ENCODE measurements at places on chromosomes 7 and 10.

DNA sequence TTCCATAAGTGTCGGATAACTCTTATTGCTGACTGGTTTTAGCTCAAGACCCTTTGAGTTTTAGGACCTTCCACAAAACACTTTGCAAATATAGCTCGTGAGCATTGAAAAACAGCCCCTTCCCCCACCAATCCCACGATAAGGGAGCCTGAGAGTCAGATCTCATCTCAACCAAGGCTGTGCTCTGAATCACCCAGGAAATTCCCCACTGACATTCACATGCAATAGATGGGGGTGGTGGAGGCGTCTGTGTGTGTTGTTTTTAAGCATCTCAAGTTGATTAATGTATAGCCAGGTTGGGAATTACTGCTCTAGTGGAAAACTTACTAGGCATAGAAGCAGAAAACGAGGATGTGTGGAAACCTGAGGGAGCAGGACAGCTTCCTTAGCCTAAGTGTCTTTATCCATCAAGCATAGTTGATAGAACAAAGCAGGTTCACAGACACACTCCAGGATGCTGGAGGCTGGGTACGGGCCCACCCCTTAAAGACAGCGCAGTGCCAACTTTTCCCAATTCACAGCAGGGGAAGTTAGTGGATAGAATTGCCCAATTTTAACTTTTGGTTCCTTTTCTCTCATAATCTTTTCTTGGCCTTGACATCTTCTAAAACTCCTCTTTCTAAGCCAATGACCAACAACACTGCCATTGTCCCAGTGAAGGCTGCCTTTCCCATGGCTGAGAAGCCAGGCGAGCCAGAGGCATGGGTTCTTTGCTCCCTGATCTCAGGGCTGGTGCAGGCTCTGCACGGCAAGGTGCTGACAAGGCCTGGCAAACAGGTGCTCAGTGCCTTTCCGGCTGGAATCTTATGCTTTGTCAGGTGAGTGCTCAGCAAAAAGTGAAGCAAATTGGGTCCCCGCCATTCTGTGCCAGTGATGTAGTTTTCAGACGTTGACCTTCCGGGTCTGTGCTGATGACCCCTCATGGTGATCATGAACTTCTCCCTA, 98.5 kb upstream of the INSIG1 start:
- DNase-seq: no peak

DNA sequence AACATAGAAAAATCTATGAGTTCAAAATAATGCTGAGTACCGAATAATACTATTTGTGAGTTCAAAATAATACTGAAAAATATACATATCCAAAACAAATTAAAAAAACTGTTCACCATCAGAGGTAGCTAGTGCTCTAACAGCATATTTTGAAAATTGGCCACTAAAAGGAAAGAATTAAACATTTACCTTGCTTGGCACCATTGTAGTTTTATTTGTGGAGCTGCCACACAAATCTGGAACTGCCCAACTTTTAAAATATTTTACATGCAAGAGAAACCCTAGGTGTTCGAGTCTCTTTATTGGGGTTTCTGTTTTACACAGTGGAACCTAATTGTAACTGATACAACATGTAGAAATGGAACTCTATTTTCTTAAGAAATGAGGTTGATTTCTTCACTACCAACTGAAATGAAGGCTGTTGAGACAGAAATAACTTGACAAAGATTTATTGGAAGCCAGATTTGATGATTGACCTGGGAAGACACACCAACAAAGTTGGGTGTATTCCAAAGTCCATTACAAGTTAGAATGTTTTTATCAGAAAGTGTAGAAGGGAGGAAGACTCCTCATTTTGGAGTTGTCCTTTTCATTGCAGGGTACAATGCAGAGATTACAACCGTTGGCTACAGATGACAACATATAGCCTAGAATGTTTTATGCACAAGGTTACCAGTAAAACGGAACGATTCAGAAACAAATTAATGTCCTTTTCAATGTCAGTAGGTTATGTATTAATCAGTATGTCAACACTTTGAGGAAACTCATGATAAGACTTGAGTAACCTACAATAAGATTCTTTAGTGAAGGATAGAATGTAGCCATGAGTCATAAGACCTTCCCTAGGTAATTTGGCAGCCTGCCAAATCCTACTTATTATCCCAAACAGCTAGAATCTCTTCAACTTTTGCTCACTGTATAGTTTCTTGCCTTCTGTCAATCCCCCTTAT, 73.8 kb upstream of the PAPSS2 start:
- DNase-seq: no peak

DNA sequence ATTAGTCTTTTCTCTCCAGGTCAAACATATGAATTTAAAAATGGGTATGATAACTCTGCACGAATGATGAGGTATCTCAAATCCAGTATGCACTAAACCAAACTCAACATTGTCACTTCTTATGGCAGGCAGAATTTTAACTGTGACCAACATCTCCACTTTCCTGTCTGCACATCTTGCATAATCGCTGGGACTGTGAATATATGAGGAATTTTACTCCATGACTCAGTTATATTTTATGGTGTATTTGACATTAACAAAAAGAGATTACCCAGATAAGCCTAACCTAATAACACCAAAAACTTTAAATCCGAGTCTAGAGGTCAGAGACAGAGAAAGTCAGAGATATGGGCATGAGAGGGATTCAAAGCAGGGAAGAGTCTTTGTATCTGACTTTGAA, 454.5 kb upstream of the SEMA3D start:
- DNase-seq: no peak

DNA sequence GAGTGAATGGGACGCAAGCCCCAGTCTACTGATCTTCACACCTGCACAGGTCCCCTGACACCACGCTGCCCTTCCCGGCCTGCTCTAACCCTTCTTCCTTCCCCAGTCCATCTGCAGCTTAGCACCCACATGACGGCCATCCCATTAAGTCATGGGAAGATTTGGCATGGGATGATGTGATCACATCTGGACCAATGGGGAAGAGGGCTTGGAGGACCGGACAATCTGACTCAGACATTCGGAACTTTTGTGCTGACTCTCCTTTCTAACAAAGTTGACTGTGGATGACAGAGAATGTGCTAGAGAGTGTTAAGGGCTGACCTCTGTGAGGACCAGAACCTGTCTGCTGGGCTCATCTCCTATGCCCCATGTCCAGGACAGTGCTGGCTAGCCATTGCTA, 15.6 kb downstream of the CXCL12 start:
- no peak for DNase-seq

DNA sequence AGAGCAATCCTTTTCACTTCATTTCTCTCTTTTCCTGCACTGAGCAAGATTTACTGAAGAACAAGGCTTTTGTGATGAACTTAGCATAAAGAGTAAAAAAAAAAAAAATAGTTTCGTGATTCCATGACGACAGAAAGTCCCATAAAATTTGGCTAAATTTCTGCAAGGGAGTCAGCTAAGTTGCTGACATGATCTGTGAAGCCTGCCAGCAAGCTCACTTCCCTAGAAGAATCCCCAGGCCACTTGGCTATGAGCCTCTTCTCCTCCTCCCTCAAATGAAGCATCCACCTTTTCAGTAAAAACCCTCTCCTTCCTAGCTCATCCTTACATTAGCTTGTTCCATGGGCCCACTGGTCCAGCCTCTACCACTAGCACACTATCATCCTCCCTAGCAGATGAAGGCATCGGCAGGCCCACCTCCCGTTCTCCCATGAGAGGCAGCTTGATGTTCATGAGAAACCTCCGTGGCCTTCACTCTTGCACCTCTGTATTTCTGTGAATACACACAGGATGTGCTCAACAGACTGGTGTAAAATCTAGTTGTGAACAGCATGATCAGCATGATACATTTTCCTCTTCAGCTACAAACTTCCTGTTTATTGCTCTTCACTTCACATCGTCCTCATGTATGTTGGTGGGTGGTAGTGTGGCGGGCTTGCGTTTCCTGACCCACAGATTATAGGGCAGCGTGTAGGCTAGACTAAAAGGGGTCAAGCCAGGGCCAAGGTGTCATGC, 30.9 kb downstream of the GIMAP8 start:
- DNase-seq: peak; percentile 39

DNA sequence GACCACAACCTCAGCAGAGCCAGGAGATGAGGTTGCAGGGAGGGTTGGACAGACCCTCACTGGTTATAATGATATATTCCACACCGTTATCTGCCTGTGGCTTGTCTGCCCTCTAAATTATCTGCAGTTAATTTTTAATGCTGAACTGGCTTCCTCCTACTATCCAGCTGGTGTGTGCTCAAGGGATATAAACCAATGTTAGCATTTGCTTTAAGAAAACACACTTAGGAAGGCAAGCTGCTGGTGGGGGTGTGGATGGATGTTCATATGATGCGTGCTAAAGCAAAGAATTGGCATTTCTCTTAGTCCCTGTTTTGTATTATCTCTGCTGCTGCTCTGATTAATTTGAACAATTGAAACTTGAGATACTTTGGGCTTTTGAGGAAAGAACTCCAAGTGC, 132.2 kb upstream of the NPVF start:
- no peak for DNase-seq

DNA sequence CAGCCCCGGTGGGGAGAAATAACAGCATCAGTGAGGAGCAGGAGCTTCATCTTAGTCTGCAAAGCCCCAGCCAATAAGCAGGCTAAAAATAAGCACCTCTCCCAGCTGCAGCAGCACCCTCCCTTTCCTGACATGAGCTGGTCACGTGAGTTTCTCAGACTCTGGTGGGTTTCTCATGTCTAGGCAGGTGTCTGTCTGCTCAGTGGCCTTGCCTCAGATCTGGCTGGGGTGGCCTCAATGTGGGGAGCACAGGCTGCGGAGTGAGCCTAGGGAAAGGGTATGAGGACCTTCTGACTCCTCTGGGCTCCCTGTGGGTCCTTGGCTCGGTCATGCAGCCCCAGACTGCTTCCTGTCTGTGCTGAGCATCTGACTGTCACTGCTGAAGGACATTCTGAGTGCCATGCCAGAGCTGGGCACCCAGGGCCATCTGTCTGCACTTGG, 81.6 kb upstream of the LRRC4 start:
- DNase-seq: no peak

GRCh38 chr10:100506596-100507356, 12.9 kb downstream of the SEC31B start:
- DNase-seq: no peak

DNA sequence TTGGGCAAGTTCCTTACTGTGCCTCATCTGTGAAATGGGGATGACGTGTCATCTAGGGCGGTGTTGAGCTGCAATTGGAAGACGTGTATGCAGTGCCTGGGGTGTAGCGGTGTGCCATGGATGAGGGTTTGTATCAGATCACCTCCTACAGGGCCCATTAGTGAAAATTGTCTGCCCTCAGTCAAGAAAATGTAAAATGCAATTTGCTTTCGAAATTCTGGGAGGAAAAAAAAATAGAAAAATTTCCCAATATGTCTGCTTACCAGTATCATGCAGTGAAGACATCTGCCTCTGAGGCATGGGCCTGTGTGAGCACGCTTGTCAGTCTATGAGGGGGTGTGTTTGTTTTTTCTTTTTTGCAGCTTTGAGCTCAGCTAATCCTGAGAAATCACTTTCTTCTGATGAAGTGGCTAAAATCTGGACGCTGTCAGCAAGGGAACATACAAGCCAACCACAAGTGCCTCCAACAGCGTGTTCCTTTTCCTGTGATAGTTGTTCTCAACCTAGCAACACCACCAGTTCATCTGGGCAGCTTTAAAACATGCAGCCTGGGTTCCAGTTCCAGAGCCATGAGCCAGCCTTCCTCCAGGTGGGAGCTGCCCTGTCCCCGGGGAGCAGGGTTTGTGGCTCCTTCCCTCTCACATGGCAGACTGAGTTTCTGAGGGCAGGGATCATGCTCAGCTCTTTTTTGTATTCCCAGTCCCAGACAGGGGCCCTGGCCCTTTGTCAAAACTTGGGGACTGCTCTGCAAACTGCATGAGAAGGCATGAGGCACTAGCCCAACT, 10.3 kb downstream of the FAM241B start:
- DNase-seq: no peak
